Stimulated activated CD8-positive, alpha-beta memory T cell treated with anti-CD3 and anti-CD28 coated beads, Interleukin-2, amount 100 ng/mL, for 1 hour (primary cell): ENCODE measurements at places on chromosomes 2 and 18.

DNA sequence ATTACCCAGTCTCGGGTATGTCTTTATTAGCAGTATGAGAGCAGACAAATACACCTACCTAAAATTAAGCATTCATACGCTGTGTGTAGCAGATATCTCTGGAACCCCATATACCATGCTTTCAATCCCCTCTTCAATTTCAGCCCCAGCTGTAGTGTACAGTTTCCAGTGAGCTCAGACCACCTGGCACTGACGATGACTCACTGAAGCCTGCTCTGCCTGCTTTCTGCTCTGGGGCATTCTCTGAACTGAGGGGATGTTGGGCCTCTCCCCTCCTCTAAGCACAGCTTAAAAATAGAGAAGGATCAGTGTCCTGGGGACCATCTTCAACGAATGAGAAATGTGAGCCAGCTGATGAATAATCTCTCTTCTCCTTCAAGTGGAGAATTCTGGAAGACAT, 8.7 kb upstream of the CCL20 start:
- DNase-seq: no peak

DNA sequence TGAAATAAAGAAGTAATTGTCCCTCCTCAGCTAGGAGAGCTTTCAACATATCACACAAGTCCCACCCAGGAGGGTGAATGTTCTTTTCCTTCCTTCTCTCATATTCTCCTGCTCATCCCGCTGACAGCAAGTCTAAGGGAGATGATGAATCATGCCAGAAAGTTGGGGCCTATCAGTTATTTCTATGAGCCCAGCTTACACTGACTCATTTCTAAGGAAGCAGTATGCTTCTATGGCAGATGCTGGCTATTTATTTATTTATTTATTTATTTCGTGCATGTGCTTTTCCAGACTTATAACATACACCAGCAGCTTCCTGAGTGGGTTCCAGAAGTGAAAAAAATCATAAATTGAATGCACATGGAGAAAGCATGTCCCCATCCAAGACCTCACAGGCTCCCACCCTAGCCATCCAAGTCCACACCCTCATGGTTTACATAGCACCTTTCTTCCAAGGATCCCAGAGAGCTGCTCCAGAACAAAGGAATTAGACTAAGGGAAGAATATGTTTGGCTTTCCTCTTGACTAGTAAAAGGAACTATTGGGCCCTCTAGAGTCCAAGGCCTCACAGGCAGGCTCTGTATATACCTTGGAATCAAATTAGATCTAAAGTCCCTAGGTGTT, 1074.2 kb upstream of the ZEB2 start:
- no peak for DNase-seq

DNA sequence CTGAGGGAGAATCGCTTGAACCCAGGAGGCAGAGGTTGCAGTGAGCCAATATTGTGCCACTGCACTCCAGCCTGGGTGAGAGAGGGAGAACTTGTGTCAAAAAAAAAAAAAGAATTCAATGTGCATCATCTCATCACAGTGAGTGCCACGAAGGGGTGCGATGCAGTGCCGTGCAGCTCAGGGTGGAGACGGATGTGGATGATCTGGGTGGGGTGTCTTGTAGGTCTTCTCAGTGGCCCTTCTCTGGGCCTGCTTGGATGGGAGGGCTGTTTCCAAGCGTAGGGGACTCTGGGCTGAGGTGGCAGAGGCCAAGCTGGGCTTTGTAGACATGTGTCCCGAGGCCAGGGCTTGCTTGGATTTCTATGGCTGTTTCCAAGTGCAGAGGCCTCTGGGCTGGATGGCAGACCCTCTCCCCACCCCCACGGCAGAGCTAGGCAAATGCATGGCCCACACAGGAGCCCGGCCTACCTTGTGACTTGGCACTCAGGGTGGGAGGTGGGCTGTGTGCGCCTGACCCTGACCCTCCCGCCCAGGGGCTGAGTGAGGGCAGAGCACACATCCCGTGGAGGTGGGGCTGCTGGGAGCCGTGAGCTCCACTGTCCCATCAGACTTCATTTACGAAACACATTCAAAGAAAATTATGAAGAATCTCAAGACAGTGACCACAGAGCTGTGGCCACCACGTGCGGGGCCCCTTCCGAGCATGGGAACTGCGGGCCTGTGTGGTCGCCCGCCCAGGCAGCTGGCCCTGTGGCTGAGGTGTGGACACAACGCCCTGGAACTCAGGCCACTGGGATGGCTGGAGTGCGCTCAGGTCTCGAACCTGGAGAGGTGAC, 76.4 kb downstream of the ASB1 start:
- DNase-seq: no peak

DNA sequence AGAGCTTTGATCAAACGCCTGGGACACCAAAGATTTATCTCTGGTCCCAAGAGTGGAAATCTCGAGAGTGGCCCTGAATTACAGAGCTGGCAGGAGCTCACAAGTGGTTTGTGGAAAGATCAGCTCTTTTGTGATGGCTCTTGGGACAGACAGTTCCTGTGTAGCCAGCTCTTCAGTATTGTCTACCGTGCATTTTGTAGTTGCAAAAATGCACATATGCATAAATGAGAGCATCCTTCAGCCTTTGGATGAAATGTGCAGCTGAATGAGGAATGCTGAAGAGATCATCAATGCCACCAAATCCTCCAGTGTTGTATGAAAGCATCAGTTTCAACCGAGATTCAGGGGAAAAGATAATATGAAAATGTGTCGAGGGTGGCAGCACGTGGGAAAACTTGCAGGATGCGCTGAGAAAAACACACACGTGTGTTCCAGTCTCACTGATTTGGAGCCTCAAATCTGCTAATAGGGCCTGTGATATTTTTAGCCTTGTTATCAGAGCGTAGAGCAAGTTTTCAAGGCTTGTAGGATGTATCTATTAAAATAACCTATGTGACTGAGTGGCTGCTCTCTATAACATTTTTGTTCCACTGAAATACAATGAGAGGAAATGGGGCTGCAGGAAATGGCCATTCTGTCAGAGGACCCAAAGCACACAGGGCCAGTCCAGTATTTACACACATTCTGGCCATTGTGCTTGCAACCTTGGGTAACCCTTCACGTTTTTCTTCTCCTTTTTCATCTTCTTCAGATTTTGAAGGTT, 138.7 kb downstream of the PRKCE start:
- no peak for DNase-seq

GRCh38 chr2:23592898-23593751, 208.1 kb downstream of the KLHL29 start:
- DNase-seq: no peak

GRCh38 chr18:2901423-2901985, 54.7 kb downstream of the EMILIN2 start:
- no peak for DNase-seq

DNA sequence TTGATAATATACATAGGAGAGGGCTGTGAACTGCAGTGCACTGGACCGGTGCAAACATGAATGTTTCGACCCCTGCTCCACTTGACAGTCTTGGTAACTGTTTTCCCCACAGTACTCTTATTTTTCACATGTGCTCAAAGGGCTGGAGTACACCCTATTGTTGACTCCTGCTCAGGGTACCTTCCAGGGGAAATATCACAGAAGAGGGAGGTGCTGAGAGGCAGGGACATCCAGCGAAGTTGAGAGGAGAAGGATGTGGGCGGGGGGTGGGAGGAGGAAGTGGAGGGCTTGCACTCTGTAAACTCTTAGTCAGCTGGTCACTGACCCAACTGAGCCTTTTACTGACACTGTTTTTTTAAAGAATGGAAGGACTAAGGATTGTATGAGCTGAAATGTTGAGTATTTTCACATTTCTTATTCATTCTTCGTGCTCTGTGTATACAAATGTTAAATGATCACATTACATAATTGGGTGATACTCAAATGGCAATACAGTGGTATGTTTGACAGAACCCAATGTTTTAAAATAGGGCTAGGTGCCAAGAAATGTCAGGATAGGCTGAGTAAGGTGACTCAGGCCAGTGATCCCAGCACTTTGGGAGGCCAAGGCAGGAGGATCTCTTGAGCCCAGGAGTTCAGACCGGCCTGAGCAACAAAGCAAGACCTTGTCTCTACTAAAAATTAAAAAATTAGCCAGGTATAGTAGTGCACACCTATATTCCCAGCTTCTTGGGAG, 10.0 kb downstream of the INPP4A start:
- no peak for DNase-seq

GRCh38 chr2:209322905-209323512, 100.8 kb upstream of the MAP2 start:
- DNase-seq: no peak

DNA sequence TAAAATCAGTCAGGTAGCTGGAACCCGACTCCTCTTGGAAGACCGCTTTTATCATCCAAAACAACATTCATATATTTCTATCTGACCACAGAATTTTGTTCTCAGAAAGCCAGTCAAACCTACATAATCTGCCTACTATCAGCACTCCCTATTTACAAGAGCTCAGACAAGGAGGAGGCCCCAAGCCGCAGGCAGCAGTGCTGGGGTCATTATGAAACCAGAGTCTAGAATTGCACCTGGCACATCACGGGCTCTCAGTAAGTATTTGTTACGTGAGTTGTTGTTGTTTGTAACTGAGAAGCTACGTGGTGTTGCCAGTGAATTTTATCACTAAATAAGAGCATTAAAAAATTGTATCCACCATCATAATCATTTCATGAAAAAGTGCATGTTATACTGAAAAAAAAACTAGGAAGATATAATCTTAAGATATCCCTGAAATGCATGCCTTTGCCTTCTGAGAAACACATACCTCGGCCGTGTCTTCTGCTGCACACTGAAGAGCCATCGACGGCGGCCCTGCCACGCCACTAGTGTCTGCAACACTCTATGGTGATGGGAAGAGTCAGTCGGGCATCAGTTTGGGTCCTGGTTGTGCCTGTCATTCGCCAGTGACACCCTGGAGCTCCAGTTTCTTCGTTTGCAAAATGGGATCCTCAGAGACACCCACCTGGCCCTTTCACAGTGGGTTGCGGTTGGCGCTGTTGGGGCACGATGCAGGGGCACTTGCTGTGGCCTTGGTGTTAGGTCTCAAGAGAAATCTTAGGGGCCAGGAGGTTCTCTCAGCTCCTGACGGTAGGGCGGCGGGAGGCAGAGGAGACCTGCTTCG, 505.9 kb downstream of the EIPR1 start:
- DNase-seq: no peak

DNA sequence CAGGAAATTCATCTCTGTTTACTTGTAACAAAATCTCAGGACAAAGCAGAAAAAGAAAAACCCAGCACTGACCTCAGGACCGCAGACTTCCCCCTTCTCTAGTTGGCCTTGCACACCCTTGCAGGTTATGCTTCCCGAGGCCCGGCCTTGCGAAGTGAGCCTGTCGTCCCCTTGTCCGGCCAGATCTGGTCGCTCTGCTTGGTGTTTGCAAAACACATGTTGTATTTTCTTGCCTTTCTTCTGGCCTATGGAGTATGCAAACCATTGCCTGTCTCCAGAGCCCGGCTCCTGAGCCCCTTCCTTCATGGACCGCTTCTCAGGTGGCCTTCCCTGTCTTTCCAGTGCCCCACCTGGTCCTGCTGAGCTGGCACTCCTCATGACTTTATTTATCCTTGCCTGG, 4.8 kb downstream of the IMPA2 start:
- no peak for DNase-seq

DNA sequence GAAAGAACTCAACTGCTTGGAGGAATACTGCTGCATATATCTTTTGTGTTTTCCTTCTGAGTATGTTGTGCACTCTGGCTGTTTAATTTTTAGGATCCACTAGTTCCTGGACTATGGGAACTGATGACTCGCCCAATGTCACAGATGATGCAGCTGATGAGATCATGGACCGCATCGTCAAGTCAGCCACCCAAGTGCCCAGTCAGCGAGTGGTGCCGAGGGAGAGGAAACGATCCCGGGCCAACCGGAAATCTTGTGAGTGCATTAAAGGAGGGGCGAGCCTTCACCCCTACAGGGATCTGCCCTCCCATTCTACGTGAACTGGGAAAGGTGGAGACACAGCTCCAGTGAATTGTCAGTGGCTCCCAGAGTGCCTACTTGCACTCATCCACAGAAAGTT, 59.6 kb downstream of the TPGS2 start:
- no peak for DNase-seq

DNA sequence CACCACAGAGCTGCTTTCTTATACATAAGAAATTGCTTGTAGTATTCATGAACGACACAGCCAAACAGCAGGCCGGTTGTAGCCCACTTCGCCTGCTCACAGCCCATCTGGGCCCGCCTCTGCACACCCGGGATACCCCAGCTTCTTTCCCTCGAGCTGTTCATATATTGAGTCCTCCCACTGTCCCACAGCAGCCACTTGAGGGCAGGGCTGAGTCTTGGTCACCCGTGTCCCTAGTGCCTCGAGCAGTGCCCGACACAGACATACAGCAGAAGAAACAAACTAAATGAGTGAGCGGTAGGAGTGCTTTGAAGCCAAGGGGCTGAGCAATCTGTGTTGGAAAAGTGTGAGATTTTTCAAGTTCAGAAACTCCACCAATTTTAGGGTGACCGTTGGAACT, 251.4 kb downstream of the KLHL29 start:
- DNase-seq: no peak

DNA sequence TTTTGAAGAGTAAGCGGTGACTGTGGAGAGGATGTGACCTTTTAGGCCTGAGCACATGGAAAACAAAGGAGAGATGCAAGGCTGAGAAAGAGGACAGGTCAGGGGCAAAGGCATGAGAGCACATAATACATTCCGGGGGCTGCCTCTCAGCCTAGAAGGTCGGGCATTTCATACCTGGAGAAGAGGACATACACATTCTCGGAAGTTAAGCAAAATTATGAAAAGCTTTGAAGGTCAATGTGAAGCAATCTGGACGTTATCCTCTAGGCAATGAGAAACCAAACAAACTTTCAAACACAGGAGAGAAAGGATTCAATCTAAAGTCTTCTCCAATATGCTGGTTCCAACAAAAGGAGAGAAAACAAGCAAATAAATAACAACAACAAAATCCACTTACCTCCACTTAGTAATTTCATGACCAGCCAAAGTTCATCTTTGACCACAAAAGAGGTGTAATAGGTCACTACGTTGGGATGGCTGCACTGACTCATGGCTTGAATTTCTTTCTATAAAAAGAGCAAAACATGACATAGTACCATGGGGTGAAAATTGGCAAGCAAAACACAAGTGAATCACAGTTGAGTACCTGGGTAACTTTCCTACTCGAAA, 80.4 kb downstream of the STK39 start:
- DNase-seq: no peak

GRCh38 chr2:71589763-71590162, 136.4 kb downstream of the DYSF start:
- DNase-seq: no peak

GRCh38 chr2:74691929-74692328, 37.9 kb downstream of the SEMA4F start:
- no peak for DNase-seq

- no peak for DNase-seq
Measured at GRCh38 chr2:216372761-216373291, 543 bp upstream of the MARCHF4 start.

- DNase-seq: no peak
Measured at GRCh38 chr2:19123556-19123955, 234.9 kb downstream of the OSR1 start.

- DNase-seq: no peak
Measured at GRCh38 chr18:59540346-59540745, 156.9 kb downstream of the CCBE1 start.
